ENCODE measurements at places on chromosomes 1 and 21.

GRCh38 chr1:225684741-225685140 is 31.8 kb upstream of the ENAH start:
- no peak for DNase-seq

DNA sequence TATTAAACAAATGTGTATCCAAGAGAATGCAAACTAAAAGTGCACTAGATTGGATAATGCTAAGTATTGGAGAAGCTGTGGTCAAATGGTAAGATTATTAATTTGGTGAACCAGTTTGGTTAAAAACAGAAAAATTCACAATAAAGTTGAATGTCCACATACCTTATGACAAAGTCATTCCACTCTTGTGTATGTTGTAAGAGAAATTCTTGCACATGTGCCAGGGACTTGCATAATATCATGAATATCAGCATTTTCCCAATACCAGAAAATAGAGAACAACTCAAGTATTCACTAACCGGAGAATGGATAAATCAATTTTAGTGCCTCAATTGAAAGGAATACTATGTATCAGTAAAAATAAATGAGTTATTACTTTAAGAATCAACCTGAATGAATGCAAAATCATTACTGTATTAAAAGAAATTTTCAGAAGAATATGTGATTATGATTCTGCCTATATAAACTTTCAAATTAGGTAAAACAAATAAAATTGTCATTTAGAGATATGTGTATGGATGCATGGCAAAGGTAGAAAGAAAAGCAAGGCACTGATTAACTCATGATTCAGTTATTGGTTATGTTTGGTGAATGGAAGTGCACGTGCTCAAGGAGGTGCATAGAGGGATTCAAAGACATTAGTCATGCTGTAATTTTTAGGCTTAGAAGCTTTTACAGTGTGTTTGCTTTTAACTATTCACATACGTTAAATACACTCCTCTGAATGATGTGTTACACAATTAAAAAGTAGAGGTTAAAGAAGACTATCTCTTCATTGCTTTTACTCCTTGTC is 217.4 kb upstream of the KCNK2 start:
- no peak for DNase-seq

GRCh38 chr1:115748401-115749150 is 19.9 kb downstream of the CASQ2 start:
- no peak for DNase-seq

DNA sequence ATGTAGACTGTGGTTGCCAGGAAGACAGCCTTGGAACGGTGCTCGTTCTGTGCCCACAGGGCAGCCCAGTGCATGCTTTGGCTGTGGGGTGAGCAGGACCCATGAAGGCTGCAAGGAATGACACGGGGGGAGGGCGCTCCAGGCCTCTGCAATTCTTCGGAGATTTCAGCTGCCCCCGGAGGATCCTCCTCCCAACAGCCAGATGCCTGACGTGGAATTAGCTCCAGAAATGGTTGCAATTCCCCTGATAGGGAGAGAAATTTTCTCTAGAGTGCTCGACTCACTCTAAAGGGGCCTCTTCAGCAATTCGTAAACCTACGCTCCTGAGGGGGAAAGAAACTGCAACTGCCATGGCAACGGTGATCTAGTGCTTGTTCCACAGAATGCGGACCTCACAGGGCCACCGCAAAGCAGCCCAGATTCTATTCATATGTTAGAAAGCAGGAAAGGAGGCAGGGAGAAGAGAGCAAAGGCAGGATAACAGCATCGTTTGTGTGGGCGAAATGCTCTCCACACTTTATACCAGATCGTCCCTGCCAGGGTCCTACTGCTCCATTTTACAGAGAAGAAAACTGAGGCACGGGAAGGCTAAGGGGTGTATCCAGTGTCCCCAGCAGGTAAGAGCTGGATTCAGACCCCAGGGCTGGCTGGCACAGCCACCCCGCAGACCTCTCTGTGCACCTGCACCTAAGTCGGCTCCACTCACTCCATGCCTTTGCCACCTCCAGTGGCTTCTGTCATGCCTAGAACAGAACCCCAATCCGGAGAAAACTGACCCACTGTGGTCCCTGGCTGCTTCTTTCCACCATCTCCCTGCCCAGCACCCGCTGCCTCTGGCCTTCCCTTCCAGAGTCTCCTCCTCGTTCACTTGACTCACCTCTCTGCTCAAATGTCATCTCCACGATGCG is 11.9 kb upstream of the PDE9A start:
- DNase-seq, result no peak

- no peak for DNase-seq
These were observed 1.2 kb downstream of the BTF3L4 start for GRCh38 chr1:52057255-52057654.

DNA sequence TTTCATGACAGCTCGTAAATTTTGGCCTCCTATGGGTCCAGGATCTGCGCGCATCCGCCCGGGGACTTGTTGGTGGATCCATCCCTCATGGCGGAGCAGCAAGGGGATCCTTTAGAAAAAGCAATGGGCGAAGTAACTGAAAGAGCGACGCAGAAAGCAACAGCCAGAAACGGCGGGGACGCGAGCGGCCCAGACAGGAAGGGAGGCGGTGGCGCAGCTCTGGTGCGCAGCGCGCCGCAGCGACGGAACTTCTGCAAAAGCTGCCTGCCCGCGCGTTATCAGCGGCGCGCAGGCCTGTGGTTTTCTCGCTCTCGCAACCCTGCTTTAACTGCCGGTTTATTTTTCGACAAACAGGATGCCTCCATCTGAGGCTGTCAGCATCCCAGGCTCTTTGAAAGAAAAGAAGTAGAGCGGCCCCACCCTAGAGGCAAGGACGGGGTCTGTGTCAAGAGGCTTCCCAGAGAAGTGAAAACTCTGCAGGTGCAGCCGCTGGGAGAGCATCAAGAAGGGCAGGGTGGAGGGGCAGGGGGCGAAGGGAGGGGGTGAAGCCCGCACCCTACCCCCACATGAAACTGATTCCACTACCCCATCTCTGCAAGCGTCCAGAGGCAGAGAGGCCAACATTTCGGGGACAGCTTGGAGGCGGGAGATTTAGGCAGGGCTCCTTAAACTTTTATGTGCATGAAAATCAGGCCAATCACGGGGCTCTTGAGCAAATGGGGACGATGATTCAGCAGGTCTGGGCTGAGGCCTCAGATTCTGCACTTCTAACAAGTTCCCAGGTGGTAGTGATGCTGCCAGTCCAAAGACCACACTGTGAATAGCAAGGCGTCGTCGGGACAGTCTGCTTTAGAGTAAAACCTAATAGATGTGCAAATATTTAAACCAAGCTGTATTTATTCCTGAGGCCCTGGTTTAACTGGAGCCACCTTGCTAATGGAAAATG is 22.2 kb downstream of the RUNX1 start:
- no peak for DNase-seq
